Stimulated activated CD8-positive, alpha-beta memory T cell treated with anti-CD3 and anti-CD28 coated beads, Interleukin-4, amount 100 ng/mL, for 4 hours (primary cell): ENCODE measurements at places on chromosomes 3 and 15.

GRCh38 chr3:45345846-45346580 is 42.4 kb upstream of the LARS2 start:
- no peak for DNase-seq

GRCh38 chr3:123783050-123783689 is 101.0 kb downstream of the MYLK start:
- no peak for DNase-seq

DNA sequence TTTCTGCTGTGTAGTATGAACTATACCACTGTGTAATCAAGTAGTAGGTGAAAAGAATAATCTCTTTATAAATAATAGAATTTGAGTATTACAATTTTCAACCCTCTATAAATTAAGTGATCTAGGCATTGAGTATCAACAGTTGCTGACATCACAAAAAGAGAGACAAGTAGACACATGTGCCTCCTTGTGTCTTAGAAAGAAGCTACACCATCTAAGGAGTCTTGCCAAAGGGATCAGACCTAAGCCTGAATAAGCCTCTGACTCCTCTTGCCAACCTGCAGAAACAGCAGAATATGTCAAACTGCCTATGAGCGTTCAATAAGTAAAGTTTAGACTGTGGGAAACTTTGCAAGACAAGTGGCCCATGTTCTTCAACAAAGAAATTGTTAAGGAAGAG is 5.8 kb upstream of the MTMR10 start:
- no peak for DNase-seq

DNA sequence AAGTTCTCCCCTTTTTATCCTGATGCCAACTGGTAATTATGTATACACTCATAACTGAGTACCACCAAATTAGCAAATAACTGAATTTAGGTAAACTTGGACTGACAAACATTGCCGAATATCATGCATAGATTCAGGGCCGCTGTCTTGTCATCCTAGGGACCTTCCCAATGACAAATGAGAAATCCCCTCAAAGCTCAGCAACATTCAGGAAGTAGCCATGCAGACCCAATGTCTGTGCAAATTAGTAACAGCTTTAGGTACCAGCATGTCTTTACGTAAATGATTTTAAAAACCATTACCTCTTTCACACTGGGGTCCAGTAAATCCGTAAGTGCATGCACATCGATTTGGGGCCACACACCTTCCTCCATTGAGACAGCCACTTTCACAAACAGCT is 49.5 kb downstream of the FBN1 start:
- DNase-seq: no peak

DNA sequence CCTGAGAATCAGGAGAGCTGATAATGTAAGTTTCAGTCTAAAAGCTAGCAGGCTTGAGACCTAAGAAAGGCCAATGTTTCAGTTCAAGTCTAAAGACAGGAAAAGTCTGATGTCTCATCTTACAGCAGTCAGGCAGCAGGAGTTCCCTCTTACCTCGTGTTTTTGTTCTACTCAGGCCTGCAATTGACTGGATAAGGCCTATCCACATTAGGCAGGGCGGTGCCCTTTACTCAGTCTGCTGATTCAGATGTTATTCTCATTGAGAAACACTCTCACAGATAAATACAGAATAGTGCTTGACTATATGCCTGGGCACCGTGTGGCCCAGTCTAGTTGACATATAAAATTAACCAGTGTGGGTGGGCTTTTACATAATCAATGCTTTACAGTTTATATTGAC is 122.4 kb downstream of the NR1D2 start:
- no peak for DNase-seq

- DNase-seq: no peak
These were observed 425.1 kb upstream of the NECTIN3 start for GRCh38 chr3:110646496-110646895.

DNA sequence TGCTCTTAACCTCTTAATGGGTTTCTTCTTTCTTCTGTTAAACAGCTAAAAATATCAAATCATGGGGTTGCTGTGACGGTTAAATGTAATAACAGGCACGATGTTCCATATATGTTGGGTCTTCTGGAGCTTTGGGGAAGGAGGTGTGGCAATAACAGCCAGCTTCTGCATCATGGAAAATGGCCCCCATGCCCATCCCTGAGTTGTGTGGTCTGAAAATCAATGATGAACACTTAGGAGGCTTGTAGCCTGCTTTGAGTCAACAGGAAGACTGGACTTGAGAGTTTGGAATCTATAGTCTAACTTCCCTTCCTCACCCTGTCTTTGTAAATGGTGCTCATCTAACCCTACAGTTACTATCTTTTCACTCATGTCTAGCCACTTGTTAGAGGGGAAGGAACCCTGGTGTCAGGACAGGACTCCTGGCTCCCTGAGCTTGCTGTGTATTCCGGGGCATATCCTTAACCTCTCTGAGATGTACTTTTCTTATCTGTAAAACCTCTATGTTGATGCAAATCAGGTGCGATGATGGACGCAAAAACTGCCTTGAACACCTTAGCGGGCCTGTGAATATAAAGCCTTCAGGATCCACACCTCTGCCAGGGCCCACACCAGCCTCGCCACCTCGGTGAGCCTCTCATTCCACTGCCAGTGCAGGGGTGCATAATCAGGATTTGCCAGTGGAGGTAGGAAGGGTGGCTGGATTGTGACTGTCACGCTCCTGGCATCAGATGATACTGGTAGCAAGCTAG is 27.5 kb downstream of the SMAD3 start:
- no peak for DNase-seq

DNA sequence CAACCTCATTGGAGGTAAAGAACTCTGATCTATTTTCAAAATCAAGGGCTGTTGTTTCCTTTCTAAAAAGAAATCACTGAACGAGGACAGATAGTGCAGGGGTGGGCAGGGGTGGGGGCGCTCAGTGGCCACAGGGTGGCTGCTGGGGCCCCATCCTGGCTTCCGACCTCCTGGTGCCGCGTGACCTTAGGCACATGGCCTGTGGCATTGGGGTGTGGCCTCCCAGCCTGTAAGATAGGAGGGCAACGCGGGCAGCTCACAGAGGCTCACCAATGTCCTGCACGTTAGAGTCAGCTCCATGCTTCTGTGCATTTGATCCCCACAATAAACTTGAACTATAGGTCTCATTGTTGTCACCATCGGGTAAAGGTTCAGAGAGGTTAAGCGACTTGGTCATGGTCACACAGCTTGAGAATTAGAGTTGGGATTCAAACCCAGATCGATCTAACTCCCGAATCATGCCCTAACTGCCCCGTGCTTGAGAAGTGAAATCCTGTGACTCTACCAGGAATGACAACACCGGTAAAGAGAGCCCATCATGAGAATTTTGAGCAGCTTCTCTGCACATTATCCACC is 148.0 kb upstream of the SLC6A11 start:
- DNase-seq: no peak

GRCh38 chr3:2870724-2871333 is 239.3 kb downstream of the IL5RA start:
- DNase-seq: no peak

DNA sequence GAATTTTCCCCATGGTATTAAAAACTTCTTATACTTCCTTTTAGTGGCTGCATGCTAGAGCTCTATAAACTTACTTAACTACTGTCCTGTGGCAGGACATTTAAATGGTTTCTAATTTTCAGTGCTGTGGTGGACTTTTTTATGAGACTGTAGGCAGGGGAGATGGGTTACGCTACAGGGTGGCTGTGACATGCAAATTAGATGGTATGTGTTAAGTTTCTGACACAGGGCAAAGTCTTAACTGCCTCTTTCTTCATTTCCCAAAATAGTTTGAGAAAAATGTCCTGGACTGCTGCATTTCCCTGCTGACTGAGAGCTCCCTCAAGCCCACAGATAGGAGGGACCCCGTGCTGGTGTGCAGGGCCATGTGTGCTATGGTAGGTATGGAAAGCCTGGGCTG is 22.0 kb downstream of the TGM4 start:
- no peak for DNase-seq

- no peak for DNase-seq
These were observed 31.5 kb upstream of the TM4SF4 start for GRCh38 chr3:149442851-149443544.

DNA sequence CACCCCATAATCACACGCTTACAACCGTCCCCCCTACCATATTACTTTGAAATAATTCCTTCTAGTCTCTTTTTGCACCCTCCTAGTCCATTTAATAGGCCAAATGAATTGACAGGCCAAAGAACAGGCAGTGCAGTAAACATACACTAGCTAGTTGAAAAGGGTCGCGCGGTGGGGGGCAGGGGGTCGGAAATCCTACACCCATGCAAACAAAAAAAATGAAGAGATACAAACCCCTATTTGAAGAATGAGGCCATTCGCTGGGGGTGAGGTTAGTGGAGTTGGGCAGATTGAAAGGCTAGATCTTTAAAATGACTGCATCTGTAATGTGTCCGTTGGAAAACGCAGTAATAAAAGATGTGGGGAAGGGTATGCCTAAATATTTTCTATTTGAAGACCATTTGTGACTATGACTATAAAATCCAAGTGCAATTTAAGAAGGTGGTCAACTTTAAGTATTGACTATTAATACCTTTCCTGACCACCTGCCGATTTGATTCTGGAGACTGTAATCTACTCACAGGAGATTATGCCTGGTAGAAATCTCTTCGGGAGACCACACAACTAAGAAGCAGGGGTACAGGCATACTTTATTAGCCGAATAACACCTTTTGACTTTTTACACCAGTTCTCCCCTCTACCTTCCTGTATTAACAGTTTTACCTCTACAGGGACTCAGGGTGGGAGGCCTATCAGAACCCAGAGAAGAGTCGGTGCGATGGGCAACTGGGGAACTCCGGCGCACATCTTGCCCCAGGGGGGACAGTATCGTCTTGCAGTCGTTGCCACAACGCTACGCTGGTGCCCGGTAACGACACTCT is 762 bp upstream of the ARL6 start:
- DNase-seq: no peak

DNA sequence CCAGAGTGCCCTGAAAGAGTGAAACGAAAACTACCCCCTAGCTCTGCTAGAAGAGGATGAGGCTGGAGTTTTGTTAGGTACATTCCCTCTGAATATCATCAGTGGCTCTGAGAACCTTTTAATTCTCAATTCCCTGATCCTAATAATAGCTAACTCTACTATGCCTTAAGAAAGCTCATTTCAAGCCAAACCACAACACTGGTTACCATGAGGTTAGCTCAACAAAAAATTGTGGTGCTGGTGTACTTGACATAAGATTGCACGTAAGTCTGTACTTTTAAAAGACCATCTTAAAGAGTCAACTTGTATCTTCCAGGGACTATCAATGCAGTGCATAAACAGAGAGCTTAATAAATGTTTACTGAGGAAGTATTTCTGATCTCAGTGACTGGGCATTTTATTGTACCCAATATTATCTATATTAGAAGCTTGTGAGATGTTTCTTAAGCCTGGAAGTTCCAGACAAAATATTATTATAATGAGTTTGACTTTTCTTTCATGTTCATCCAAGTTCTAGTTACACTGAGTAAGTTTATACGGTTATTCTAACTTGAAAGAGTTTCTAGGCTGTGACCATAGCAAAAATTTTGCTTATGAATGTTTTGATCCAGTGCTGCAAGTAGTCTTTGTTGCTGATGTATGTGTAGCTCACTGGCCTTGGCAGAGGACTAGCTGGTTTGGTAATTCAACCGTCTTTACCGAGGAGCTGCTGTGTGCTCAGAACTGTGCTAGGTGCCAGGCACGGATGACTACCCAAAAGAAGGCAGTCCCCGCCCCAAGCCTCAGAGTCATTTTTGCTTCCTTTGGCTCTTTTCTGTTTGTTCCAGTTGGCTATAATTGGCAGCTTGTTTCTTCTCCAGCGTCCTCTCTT is 334.4 kb upstream of the TRIM42 start:
- no peak for DNase-seq

GRCh38 chr15:83592370-83593040 is 61.4 kb upstream of the ADAMTSL3 start:
- no peak for DNase-seq

- no peak for DNase-seq
These were observed 32.4 kb downstream of the PEAK1 start for GRCh38 chr15:77387365-77388105.

DNA sequence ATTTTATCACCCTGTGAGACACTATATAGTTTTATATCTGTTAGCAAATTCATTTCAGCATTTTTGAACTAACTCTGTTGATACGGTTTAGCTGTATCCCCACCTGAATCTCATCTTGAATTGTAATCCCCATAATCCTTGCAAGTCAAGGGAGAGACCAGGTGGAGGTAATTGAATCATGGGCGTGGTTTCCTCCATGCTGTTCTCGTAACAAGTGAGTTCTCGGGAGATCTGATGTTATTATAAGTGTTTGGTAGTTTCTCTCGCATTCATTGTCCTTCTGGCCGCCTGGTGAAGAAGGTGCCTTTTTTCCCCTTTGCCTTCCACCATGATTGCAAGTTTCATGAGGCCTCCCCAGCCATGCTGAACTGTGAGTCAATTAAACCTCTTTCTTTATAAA is 53.2 kb upstream of the TMC3 start:
- DNase-seq: no peak
